Kidney glomerular epithelial cell (primary cell): ENCODE measurements at places on chromosomes 2 and 18.

DNA sequence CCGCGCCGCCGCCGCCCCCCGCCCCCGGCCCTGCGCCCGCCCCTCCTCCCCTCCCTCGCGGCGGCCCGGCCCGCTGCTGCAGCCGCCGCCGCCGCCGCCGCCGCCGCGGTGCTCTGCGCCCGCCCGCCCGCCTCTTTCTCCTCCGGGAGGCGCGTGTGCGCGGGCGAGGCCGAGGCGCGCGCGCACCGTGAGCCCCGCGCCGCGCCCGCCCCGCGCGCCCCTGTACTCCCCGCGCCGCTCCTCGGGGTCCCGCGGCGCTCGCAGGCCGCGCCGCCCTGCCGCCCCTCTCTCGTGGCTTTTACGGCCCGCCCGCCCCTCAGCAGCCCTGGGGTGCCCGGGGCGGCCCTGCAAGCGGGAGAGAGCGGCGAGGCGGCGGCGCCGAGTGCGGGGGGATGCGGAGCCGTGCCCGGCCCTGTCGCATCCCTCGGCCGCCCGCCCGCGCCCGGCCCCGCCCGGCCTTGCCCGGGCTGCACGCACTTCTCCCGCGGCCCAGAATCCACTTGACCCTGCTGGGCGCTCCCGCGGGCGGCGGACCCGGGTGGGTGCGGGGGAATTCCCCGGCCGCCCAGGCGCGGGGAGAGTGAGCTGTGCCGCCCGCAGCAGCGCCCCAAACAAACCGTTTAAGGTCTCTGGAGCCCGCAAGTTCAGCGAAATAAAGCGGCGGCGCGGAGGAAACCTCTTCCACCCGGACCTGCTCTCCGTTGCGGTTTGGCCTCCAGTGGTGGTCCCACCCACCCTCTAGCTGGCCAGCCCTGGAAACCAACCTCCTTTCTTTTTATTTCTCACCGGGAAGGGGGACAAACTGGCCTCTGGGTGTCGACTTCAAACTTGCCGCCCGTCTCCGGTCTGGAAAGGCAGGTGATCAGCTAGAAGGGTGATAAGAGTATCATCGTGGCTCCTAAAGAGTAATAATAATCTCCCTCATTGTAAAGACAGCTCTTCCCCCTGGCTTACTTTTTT is 37.4 kb downstream of the AFF3 start:
- no peak for DNase-seq

- DNase-seq = no peak
Measured at GRCh38 chr2:240024766-240025165, 376 bp downstream of the NDUFA10 start.

GRCh38 chr2:70673041-70673647 is 94.9 kb downstream of the ADD2 start:
- DNase-seq = no peak

DNA sequence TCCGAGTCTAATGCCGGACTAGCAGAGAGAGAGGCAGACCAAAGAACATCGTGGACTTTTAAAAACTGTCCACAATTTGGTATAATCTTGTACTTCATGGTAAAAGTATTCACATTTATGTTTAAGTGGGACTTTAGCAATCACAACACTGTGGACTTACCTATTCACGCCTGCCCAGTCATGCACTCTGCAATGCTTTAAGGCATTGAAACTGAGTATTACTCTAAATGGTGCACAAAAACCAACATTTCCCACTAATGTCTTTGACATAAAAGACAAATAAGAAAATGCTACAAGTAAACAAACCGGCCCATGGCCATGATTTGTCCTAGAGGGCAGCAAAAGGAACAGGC is 91.3 kb downstream of the ACVR1 start:
- DNase-seq = no peak

DNA sequence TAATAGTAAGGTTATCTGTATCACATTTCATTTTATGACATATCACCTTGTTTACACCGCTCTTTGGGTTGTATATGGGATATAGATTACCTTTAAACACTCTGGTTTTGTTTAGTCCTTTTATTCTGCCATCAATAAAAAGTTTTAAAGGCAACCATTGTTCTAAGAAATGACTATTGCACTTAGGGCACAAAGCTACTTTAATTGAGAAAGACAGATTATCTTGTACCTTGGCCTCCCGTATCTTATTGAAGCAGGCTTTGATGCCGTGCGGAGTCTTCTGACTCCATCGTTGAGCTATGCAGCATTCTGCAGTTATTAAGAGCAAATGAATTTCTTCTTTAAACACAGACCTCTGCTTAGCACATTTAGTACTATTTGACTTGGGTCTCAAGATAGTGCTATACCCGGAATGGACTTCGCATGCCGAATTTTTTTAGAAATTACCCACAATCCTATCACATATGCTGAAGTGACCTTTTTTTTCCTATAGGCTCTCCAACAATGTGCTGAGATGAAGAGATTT is 16.7 kb downstream of the PKDCC start:
- no peak for DNase-seq

DNA sequence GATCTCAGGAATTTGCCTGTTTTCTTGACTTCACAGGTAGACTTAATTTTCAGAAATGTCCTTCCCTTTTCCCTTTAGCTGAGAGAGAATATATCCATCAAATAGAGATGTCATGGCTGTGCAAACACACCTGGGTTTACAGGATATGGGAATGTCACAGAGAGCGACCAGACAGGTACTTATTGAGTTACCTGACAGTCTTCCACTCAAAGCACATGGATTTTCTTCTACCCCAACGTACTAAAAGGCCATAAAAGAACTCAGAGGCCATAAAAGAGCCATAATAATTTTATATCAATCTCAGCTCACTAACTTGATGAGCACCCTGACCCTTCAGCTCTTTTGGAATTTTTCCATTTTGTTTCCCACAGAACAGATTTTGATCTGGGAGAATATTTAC is 5.3 kb upstream of the DTNA start:
- DNase-seq = no peak

DNA sequence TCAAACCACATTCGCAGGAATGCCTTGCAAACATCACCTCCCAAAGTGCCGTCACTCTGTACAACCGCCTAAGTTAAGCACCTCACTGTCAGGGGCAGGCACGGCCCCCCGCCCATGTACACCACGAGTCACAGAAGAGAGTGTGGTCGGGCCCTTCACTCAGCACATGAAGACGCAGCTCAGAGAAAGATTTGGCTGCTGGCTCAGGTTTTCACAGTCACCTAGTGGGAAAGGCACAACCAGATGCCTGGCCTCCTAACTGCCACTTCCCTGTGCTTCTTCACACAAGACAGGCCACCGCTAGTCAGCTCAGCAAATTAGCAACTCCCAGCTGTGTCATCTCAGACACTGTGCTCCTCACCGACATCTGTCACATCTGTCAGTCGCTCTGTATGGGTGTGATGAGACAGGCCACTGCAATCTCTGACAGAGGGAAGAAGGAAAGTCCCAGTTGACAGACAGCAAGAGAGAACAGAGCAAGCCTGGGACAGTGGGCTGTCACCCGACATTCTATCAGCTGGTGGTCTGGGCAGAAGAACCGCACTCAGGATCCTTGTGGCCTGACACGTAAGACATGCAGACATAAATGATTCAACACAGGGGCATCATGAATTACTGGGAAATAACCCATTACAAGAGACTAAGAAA is 60.8 kb downstream of the CRACDL start:
- no peak for DNase-seq

DNA sequence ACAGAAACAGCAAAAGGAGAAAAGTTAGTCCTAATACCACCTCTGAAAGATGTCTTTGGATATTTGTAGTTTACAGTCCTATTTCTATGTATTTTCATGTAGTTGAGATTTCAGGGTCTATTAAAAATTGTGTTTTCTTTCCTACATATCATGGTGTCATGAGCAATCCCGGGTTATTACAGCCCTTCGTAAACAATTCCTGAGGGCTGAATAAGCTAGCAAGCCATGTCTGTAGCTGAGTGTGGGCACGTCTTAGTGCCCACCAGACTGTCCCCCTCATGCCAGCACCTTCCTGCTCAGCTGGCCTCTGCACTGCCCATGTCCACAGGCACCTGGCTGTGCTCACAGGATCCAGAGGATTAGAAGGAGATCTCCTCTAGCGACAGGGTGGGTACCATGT is 60.6 kb downstream of the CTIF start:
- no peak for DNase-seq

GRCh38 chr2:74447230-74447999 is 5.7 kb upstream of the RTKN start:
- no peak for DNase-seq

GRCh38 chr18:26639149-26639548 is 90.8 kb upstream of the KCTD1 start:
- DNase-seq = no peak

GRCh38 chr2:196205881-196206435 is 34.6 kb upstream of the STK17B start:
- no peak for DNase-seq

DNA sequence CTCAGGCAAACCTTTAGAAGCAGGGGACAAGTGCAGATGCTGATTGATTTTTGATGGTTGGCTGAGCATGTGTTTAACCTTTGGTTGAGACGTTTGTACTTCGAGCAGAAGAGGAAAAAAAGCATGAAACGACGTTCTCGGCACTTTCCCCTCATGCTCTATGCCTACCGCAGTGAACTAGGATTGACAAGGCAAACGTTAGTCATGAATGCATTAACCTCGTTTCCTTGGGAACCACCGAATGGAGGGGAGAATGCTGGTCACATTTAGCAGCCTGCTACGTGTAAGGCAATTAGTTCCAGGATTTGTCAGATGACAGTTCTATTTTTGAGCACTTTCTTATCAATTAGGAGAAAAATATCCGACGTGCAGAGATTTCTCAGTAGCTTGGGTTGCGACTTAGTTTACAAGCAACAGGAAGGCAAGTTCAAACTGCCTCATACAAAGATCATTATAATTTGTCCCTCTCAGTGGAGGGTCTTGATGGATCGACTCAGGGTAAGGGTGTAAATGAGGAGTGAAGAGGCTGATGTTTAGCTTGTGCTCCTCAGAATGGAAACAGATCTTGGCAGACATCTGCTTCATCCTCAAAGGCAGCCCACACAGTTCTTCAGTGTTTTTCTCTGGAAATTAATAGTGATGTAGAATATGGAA is 47.4 kb upstream of the GPR45 start:
- DNase-seq = no peak

DNA sequence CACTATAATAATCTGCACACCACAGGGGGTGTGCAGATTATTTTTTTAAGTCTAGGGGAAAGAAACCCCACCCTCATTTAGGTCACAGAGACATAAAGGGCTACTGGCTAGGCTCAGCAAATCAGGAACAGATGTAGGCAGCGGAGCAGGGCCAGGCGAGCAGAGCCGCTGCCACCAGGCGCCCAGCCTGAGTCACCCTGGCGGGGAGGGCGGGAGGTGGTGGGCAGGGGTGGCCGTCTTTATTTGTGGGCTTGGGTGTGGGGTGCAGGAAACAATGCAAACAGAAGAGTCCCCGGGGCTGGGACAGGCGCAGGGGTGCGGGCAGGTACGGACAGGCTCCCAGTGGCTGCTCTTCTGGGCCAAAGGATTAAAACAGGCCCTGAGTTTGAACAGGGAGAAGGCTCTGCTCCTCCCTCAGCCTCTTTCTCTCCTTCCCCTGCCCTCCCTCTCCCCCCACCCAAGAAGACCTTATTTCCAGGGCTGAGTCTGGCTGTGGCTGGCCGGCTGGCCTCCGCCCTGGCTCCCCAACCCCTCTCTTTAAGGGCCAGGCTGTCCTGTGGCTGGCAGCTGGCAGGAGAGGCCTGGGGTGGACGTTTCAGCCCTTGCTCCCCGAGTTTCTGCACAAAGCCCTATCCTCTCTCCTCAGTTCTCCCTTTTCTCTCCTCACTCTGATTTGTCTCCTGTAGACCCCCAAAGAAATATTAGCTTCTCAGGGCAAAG is 142.9 kb upstream of the SMAD2 start:
- DNase-seq = no peak

- DNase-seq = no peak
Measured at GRCh38 chr2:31222071-31222470, 4.8 kb upstream of the CAPN14 start.
